ENCODE measurements at places on chromosomes 7 and 10.

- no peak for DNase-seq
These were observed 14.6 kb downstream of the ZSCAN21 start for GRCh38 chr7:100064162-100064561.

- DNase-seq = peak; percentile 8
These were observed 233.0 kb upstream of the NEBL start for GRCh38 chr10:21130108-21130507.

GRCh38 chr10:1374511-1375345 lies 318.5 kb downstream of the WDR37 start:
- no peak for DNase-seq

DNA sequence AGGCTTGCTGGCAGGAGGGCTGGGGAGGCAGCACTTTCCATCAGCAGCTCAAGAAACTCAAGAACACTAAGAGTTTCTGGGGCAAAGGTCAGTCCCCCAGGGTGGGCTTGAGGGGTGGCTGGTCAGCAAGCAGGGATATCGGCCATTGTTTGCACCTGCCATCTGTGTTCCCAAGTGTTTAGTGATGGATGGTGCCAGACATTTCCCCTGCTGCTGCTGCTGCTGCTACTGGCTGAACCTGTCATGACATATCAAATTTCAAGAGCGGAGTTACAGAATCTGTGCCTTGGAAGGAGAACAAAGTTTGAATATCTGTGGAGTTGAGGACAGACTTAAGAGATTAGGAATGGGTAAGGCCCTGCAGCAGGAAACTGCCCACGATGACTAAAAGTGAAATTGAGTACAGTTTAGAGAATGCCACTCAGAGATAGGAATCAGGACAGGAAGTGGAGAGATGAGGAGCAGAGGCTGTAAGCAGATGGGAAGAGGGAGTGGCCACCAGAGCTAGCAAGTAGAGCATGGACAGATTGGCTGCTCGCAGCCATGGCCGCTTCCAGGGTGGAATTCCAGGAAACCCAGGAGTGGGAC lies 39.2 kb upstream of the PPP1R3C start:
- DNase-seq = peak; percentile 58

- no peak for DNase-seq
These were observed 92.9 kb downstream of the SFMBT2 start for GRCh38 chr10:7317786-7318446.

- DNase-seq = peak; percentile 82
These were observed 54.3 kb downstream of the EGFR start for GRCh38 chr7:55073051-55073511.

DNA sequence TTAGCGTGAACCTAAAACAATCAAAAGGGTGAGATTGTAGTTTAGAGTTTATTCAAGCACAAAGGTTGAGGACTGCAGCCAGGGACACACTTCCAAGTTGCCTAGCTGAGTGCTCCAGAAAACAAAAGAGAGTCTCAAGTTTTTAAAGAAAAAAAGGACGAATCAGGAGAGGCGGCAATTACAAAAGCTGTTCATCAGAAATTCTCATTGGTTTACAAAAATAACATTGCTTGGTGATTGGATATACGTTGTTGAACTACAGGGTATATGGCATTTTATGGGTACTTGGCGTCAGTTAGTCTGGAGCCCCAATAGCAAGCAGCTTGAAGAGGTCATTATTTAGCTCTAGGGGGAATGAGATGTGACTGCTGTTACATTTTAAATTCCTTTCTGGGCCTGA lies 11.5 kb downstream of the ZNF438 start:
- DNase-seq = no peak

All from choroid plexus epithelial cell (primary cell).